ENCODE measurements at places on chromosomes 3 and 15.

GRCh38 chr3:48047841-48048464, 31.7 kb upstream of the MAP4 start:
- no peak for DNase-seq

- DNase-seq, result no peak
Observed at GRCh38 chr3:63343674-63344073, 65.6 kb downstream of the SYNPR start.

DNA sequence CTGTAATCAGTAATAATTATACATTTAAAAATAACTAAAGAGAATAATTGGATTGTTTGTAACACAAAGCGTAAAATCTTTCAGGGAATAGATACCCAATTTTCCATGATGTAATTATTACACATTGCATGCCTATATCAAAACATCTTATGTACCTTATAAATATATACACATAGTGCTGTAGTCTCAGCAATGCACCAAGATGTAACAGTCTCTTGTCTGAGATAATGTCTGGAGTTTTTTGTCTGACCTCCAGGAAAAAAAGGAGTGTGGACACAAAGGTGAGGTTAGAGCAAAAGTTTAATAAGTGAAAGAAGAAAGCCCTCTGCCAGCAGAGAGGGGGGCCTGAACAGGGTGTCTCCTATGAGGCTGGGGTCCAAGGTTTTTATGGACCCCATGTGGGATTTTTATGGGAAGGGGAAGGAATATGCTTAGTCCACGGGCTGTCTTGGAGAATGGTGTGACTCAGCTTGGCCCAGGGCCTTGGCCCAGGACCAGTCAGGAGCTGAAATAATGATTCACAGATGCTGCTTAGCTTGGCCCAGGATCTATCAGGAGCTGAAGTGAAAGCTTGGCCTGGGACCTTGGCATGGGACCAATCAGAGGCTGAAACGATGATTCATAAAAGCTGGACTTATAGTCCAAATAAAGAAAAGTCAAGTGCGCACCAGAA, 545.0 kb downstream of the ZPLD1 start:
- no peak for DNase-seq

GRCh38 chr3:151228666-151229040, 25.6 kb upstream of the GPR171 start:
- DNase-seq, result no peak

DNA sequence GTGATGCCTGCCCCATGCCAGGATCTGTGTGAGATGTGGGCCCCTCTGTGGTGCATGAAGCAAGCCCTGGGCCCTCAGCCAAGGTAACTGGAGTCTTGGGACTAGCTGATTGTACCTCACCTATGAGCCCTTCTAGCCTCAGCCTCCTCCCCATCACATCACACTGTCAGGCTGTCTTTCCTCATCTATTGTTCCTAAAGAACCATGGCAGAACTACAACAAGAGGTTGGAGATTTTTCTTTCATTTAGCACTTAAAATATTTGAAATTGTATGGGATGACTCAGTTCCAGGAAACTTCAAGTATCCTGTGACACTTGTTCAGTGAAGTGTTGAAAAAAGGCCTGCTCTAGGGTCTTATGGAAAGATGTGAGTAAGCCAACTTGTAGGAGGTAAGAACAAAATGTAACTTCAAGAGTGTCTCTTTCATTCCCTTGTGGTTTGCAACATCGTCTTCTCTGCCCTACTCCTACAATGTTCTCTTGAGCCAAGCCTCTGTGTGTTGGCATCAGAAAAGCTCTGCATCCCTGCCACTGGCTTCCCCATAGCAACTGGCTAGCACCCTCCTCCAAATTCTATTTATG, 58.7 kb upstream of the TIPARP start:
- no peak for DNase-seq

DNA sequence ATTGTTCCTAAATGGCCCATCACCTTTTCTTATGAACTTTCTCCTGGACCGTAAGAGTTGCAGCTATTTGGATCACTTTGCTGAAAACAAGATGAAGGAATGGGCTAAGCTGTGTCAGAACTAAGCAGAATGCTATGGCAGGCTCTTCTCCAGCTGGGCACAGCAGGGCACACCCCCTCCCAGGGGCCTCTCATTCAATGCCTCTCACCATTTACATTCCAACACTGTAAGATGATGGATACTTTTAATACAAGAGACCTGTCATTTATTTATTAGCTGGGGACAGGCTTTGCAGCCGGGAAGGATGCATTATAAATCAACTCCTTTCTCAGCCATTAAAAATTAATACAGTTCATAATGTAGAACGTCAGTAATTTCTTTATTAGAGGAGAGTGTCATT, 240.1 kb downstream of the NTRK3 start:
- DNase-seq, result no peak

- no peak for DNase-seq
Observed at GRCh38 chr3:50273689-50274065, 4.7 kb downstream of the SEMA3B start.

DNA sequence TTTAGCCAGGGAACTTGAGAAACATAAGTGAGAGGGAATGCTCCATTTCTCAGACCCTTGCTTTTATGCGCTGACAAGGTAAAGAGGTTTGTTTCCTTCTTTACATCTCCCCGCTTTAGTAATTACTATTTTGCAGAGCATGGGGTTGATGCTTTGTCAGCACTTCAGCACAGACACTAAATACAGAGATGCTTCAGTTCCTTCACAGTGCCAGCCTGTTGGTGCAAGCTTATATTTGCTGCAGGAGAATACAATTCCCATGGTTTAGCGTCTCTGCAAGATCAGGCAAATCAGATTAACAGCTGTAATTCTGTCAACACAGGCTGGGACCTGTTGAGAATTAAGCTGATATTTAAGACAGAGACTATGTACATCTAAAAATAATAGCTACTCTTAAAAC, 2.9 kb downstream of the FMN1 start:
- DNase-seq, result no peak

GRCh38 chr3:127816783-127817405, 5.4 kb downstream of the MGLL start:
- no peak for DNase-seq

DNA sequence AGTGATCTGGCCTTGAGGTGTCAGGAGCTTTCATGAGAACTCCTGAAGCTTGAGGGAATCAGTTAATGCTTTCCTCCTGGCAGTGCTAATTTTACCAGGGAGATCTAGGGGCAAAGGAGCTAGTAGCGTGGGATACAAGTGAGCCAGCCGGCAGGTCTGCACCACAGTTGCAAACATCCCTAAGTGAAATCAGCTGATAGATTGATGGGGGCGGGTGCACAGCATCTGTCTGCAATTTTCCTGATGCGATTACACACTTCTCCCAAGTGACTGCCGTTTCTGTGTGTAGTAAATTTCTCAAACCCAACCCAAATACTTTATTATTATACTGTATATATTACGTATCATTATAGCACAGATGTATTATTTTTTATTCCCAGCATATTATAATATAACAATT, 304.5 kb downstream of the AGBL1 start:
- DNase-seq, result no peak
